Osteocyte (in vitro differentiated cells): ENCODE measurements at places on chromosomes 5 and 9. TPM values are rescaled to one million over a fixed set of nuclear protein-coding genes. Genes with fewer than 3 reads are reported as not detected.

Gene TTC23L
- total RNA-seq, result 0.59 TPM in 1 of 2 replicates, not detected in the other

Gene CXXC5
- 239 and 259 TPM in 2 replicates for total RNA-seq

DNA sequence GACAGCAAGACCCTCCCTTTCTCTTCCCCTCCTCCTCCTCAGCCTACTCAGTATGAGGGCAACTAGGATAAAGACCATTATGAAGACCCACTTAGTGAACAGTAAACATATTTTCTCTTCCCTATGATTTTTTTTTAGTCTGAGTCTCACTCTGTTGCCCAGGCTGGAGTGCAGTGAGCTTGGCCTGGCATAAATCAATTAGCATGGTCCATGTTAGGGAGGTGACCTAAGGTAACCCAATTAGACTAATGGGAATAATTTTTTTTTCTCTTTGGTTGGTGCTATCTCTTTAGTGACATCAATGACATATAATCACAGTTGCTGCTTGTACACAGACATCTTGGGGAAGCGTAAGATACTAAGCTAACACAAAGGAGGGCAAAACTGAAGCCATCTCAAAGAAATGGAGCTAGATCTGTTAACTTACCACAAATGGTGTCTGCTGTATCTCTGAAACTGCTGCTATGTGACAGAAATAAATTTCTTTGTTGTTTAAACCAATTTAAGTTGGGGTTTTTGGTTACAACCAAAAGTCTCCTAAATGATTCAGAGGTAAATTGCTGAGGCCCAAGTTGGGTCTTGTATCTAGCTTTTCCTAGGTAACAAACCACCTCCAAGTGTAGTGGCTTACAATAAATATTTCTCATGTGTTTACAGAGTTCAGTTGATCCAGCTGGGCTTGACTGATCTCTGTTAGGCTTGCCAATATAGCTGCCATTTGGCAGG is 13.3 kb downstream of the PKD2L2 start:
- no peak for DNase-seq

- DNase-seq, result peak; percentile 80
Measured at GRCh38 chr5:180194410-180195345, 14.3 kb downstream of the RASGEF1C start.

DNA sequence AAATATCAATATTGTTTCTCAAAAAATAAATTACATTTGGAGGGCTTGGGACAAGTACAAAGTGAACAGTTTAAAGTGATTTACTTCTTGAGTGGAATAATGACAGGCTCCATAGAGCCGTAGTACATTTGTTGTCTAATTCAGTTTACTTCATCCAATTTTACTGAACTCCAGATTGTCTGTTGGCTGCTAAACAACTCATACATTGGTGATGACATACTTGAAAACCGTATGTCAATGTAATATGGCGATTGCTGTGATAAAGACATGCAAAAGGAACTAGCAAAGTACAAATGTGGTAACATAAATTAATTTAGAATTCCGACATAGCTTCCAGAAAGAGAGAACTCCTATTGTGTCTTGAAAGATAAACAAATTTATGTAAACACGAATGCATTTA is 1197.5 kb upstream of the CDH18 start:
- no peak for DNase-seq

GRCh38 chr5:95647886-95648860 is 1.6 kb downstream of the RFESD start:
- no peak for DNase-seq
